ENCODE measurements at places on chromosomes 6 and 20.

DNA sequence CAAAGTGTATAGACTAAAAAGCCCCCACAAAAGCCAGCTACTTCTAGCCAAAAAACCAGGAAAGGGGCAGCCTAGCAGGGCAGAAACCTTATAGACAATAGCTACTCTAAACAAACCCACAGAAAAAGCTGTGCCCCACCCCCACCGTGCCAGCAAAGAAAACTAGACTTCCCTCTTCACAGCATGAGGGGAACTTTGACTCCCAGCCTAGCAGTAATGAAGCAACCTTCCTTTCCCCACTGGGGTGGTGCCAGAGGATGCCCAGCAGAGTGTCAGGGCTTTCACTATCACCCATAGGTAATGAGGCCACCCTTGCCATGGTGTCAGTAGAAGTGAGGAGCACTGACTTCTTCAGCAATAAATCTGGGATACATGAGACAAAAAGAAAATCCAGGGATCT lies 99.0 kb upstream of the LGSN start:
- no peak for DNase-seq

DNA sequence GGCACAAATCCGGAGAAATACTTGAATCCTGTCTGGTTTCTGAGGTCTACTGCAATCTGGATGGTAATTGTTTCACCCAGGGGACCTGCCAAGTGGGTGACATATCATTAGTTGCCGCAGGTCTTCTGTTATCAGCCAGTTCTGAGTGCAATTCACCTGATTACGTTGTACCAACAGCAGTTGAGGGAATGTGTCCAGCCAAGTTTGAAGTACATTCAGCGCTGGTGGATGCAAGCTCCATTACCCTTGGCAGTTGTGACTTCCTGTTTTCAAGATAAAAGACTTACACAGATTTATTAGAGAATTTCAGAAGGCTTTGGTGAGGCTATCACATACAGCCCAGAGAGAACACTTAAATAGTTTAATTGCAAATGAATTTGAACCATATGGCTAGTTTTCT lies 42.8 kb downstream of the FNDC1 start:
- no peak for DNase-seq

DNA sequence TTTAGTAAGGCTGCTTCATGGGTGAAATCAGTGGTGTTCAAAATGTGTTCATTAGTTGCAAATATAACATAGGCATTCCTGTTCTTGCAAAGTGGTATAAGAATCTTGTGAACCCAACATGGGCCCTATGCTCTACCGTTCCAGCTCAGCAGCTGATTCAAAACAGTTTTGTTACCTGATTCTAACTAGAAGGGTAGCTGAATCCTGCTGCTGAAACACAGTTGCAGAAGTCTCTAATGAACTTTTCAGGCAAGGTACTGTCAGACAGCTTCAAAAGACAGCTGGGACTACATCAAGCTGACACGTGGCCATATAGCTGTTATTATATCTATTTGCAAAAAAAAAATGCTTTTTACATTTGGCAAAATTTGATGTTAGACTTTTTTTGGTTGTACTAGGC lies 22.7 kb downstream of the THEMIS start:
- no peak for DNase-seq

- no peak for DNase-seq
Measured at GRCh38 chr20:42484790-42485375, 704.8 kb downstream of the PTPRT start.

Data from activated CD8-positive, alpha-beta memory T cell treated with anti-CD3 and anti-CD28 coated beads for 4 hours (primary cell).